ENCODE measurements at places on chromosomes 3 and 15.

DNA sequence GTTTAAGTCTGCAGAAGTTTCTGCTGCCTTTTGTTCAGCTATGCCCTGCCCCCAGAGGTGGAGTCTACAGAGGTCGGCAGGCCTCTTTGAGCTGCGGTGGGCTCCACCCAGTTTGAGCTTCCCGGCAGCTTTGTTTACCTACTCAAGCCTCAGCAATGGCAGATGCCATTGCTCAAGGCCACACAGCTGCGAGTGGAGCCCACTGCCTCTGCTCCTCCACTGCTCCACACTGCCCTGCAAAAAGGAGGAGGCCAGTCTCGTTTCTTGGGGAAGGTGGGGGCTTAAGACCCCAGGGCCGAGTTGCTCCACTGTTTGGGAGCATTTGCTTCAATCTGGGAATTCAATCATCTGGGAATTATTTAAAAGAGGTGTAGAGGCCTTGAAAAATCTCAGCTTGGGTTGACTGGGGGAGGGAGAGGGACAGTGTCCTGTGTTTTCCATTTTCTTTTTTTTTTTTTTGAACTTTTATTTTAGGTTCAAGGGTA lies 144.6 kb upstream of the MEF2A start:
- no peak for DNase-seq

GRCh38 chr15:71545223-71545760 lies 265.1 kb upstream of the NR2E3 start:
- no peak for DNase-seq

- no peak for DNase-seq
These were observed 4.6 kb upstream of the TM4SF1 start for GRCh38 chr3:149382101-149382467.

DNA sequence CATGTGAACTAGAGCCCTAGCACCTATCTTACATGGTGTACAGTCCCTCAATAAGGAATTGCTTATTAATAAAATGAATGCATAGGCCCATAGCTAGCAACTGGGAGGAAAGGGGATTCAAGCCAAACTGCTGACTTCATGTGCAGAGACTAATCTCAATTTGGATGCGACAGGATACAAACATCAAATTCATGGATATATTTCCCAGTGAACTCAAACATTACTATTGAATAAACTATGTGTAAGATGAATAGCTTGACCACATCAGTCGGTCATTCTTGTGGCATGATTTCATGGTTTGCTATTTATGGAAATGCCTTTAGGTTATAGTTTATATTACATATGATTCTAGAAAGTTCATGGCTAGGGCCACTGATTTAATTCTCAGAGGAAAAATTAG lies 268.6 kb upstream of the SLITRK3 start:
- no peak for DNase-seq

GRCh38 chr15:32636908-32637567 lies 4.5 kb upstream of the SCG5 start:
- DNase-seq: no peak

GRCh38 chr3:17132286-17133115 lies 247.7 kb downstream of the PLCL2 start:
- no peak for DNase-seq

GRCh38 chr3:190382082-190382481 lies 5.9 kb upstream of the CLDN16 start:
- DNase-seq: no peak

DNA sequence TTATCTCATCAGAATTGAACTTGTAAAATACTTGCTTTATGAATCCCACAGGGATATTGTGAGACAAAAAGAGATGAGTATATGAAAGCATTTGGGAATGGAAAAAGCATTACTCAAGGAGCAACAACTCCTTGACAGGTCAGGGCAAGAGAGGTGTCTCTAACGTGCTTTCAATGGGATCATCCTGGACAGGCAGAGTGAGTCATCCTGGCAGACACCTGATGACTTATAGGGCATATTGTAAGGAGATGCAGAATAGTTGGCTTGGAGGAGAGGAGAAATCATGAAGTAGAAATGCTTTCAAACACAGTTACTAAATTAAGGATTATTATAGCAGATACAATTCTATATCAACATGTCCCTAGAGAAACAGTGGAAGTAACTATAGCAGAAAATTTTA lies 71.9 kb upstream of the THSD4 start:
- no peak for DNase-seq

DNA sequence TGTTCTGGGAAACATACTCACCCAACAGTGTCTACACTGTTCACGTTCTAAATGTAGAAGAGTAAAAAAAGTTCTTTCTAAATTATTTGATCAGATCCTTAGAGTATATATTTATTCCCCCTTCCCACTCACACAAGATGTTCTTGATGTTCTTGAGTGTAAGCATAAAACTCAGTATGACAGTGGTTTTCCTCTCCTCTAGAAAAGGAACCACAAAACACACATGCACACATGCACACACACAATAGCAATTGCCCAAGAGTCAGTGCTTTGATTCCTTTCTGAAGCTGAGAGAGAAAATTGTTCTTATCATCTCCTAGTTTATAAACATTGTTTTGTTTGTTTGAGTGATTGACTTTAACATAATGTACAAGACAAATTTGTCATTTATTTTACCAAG lies 123.2 kb upstream of the PHLDB2 start:
- DNase-seq: no peak

- DNase-seq: no peak
These were observed 36.0 kb upstream of the LEKR1 start for GRCh38 chr3:156790156-156790555.

DNA sequence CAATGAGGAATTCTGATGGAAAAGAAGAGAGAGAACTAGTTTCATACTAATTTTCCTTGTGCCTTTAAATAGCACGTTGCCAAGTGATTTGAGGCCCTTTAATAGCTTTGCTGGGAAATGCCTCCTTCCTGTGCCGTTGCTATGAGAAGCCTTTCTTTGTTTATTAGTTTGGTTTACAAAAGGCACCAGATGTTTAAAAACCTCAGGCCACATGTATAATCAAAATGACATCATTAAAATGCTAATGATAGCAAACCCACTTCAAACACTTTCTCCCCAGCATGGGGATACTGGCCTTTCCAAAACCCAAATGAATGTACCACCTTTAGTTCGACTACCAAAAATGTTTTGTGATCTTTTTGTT lies 50.0 kb upstream of the TBC1D23 start:
- no peak for DNase-seq

DNA sequence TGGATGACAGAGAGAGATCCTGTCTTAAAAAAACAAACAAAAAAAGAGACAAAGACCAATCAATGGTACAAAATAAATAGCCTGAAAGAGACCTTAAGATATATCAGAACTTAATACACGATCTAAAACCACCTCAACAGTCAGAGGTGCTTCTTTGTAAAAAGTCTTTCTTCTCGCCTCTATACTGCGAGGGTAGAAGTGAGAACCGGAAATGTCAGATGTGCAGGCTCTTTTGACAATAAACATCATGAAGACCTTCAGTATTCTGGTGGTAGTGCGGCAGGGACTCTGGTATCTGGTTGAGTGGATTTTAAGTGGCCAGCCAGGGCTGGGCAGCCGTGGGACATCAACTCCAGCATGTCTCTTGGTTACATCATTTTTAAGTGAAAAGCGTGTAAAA lies 30.0 kb downstream of the RUBCN start:
- no peak for DNase-seq

DNA sequence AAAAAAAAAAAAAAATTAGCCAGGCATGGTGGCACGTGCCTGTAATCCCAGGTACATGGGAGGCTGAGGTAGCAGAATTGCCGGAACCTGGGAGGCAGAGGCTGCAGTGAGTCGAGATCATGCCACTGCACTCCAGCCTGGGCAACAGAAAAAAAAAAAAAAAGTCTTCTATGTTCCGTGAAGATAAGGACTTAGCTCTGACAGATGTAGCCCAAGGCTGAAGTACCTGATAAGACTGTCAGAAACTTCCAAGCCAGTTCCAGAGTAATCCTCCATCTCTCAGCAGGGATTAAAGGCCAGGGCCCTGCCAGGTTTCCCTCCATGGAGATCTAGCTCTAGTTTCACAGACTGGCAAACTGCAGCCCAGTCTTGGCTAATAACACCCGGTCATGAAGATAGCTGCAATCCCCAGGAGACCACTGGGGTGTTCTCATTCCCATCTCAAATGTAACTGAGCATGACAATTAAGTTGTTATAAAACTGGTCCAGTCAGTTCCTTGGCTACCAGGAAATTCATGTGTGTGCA lies 8.5 kb downstream of the CDCP1 start:
- no peak for DNase-seq

GRCh38 chr3:193865896-193866480 lies 270.0 kb upstream of the HES1 start:
- DNase-seq: no peak

GRCh38 chr3:188706599-188706998 lies 465.2 kb upstream of the TPRG1 start:
- no peak for DNase-seq

- DNase-seq: no peak
These were observed 51.7 kb downstream of the ZIC4 start for GRCh38 chr3:147354623-147355022.

- DNase-seq: no peak
These were observed 96.8 kb downstream of the BDH1 start for GRCh38 chr3:197458906-197459470.

- no peak for DNase-seq
These were observed 29.5 kb upstream of the VEPH1 start for GRCh38 chr3:157532529-157533297.

- DNase-seq: no peak
These were observed 27.5 kb upstream of the TM4SF19 start for GRCh38 chr3:196365736-196366135.

- no peak for DNase-seq
These were observed 3.9 kb downstream of the TMED3 start for GRCh38 chr15:79314811-79315210.

DNA sequence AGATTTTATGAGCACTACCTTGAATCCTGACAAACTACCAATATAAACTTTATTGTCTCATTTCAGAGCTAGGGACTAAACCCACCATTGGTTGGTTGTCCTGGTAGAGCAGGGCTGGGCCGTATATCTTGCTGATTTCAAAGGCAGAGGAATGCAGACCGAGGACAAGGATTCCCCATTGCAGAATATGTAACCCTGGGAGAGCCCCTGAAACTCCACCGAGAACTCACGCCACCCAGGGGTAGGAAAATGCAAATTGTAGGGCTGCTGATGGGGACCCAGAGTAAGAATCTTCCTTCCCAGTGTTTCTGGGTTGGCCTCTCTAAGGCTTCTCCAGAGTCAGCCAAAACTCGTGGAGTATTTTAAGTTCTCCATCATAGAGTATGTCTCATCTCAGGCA lies 235.3 kb downstream of the ABHD5 start:
- DNase-seq: no peak

DNA sequence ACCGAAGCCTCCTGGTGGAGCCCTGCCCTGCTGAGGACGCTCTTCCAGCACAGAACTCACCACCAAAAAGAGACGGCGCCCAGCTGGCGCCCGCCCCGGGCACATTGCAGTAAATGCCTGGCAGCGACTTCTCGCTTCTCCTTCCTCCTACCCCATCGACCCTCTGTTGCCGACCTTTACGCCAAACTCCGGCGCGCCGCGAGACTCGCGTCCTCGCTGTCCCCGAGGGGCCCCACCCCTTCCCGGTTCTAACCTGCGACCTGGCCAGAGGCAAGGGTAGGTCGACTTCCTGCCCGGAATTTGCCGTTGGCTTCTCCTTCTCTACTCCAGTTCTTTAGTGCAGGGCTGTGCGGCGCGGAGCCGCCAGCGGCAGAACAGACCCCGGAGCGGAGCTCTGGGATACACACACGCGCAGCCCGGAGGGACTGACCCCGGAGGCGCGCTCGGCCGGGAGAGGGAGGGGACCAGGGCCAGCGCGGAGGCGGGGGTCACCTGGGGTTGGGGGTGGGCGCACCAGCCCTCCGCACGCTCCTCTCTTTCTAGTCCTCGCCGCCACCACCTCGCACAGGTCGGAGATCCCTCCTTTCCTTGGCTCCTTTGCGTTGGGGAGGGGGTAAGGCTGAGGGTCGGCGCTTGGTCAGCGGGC lies 226.6 kb upstream of the AZI2 start:
- no peak for DNase-seq

DNA sequence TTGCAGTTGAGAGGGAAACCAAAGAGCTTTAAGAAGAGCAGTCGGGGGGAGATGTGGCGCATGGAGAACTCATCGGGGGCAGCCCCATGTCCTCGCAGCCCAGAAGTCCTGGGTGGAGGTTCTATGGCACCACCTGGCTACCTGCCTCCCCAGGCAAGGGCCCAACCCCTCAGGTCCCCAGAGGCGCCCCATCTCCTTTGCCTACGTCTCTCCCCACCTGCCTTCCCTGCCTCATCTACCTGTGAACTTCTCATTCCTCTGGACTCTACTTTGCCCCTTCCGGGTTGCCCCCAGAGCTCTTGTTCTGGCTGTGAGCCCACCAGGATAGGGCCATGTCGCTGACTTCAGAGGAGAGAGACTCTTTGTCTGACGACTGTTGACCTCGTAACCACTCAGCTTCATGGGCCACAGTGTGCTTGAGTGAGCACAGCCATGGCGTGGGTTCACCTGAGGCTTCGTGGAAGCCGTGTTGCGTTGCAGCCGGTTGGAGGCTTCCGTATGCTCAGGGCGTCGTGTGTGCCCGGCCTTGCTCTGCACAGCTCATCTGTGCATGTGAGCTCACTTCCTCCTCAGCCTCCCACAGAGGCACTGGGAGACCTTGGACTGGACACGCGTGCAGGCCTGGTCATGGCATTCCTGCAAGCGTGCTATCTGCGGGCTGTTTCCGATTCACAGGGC lies 13.4 kb downstream of the APBA2 start:
- DNase-seq: no peak

DNA sequence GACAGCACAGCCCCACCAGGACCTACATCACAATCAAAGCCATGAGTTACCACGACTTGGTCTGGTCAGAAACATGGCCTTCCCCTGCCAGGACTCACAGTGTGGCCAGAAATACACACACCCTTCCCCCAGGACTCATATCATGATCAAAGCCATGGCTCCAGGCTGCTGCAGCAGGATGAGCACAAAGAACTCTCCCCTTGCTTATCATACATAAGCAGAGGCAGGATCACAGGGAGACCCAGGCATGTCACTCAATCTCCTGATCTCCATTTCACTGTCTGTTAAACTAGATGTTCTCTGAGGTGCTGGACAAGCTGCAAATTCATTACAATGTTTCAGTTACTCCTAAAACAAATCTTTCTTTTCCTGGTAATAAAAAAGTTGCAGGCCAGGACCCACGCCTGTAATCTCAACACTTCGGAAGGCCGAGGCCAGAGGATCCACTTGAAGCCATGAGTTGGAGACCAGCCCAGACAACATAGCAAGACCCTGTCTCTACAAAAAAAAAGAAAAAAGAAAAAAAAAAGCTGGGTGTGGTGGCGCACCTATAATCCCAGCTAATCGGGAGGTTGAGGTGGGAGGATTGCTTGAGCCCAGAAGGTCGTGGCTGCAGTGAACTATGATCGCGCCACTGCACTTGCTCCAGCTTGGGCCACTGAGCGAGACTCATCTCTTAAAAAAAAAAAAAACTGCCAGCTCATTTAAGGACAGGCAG lies 1.2 kb downstream of the PFKFB4 start:
- no peak for DNase-seq

DNA sequence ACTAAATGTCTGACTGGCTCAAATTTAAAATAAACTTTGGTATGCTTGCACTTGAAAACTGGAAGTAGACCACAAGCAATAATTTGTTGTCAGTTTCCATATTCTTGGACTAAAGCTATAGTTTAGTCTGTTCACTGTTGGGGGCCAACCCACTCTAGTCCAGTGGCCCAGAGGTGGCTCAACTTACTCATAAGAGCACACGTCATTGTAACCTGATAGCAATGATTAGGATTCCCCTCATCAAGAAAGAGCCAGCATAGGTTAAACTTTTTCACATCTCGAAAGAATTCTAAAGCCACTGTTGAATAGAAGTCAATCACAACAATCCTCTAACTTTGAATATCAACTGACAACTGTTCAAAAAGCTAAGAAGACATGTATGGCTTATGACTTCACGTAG lies 147.0 kb downstream of the MEIS2 start:
- DNase-seq: no peak

GRCh38 chr15:27449941-27450340 lies 479.0 kb downstream of the GABRG3 start:
- DNase-seq: no peak
